Glutamatergic neuron (in vitro differentiated cells): ENCODE measurements at places on chromosomes 3 and 15.

DNA sequence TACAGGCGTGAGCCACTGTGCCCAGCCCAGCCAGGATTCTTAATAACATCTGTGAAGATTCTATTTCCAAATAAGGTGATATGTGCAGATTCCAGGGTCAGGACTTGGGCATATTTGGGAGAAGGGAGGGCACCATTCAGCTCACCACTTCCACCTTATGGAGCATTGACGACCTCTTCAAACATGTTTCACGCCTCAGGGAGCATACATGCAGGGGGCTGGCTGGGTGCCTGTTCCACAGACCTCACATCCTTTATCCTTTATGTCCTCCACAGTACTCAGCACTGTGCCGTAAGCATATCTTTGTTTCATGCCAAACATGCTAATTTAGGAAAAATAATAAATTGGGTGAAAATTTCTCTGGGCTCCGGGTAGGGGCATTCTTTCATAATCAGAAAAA, 229.0 kb downstream of the THSD4 start:
- H3K4me1 ChIP-seq, result no peaks in the 10 kb centered on the region
- DNase-seq, result no peak
- H3K4me3 ChIP-seq, result no peak overlapping the region
- H3K27me3 ChIP-seq, result no peaks in the 10 kb centered on the region
- H3K36me3 ChIP-seq, result no peaks in the 10 kb centered on the region
- no peak overlapping the region for H3K27ac ChIP-seq

DNA sequence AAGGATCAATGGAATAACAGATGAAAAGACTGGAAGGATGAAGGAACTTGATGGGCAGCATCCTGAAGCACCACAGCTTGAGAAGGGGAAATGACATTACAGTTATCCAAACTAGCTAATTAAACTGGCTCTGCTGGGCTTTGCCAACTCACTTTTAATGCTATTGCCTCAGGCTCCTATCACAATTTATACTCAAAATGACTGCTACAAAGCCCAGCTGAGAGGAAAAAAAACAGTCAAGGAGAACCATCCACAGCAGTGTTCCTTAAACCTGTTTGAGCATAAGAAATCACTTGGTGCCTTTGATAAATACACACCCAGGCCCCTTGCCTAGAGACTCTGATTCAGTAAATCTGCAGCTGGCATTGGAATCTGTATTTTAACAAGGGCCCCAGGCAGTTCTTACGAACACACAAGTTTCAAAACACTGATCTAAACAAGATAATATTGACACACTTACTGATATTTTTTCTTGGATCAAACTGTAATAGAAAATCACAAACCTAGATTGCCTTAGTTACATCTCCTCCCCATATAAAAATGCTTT, 85.8 kb downstream of the MB21D2 start:
- no peak for DNase-seq
- H3K27me3 ChIP-seq, result peaks cover 17% of the 10 kb centered on the region
- H3K27ac ChIP-seq, result peak overlapping the region; percentile 98
- H3K36me3 ChIP-seq, result no peaks in the 10 kb centered on the region

DNA sequence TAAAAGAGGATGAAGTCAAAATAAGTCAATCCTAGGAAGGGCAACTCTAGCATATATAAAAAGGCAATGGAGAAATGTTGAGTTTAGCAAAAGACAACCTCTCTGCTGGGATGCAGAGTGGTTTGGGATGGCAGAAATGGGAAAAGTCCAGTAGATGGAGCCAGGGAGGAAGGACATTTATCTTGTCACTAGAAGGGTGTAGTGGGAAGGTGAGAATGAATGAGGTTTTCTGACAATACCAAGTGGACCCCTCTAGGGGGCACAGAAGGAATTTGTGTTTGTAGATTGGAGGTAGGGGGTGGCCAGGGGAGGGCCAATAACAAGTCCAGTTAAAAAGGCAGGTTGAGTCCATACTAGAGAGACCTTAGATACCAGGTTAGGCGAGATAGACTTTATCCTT, 80.0 kb downstream of the THSD4 start:
- peaks cover 10% of the 10 kb centered on the region for H3K36me3 ChIP-seq
- peaks cover 16% of the 10 kb centered on the region for H3K4me1 ChIP-seq
- no peak overlapping the region for H3K27ac ChIP-seq
- peaks cover 6% of the 10 kb centered on the region for H3K27me3 ChIP-seq

GRCh38 chr15:101266787-101267186, 10.5 kb downstream of the SELENOS start:
- no peak for DNase-seq
- peaks cover 9% of the 10 kb centered on the region for H3K27me3 ChIP-seq
- H3K27ac ChIP-seq, result no peak overlapping the region
- no peaks in the 10 kb centered on the region for H3K36me3 ChIP-seq
- no peaks in the 10 kb centered on the region for H3K4me1 ChIP-seq

- H3K36me3 ChIP-seq, result no peaks in the 10 kb centered on the region
- no peak overlapping the region for H3K4me3 ChIP-seq
- H3K27ac ChIP-seq, result no peak overlapping the region
- no peaks in the 10 kb centered on the region for H3K27me3 ChIP-seq
These were observed 692.3 kb downstream of the ZPLD1 start for GRCh38 chr3:103127098-103127630.

GRCh38 chr3:111998636-111999483, at the start of gene TAGLN3:
TSS of gene TAGLN3 (plus strand) at chr3:111998922. CDS start at chr3:111999423, 501 bp downstream.
- H3K4me1 ChIP-seq, result peaks cover 32% of the 10 kb centered on the region
- H3K4me3 ChIP-seq, result peak within 1 kb of the TSS; percentile 92
- peaks cover 12% of the 10 kb centered on the region for H3K36me3 ChIP-seq

- H3K4me1 ChIP-seq, result no peaks in the 10 kb centered on the region
- H3K4me3 ChIP-seq, result no peak overlapping the region
- no peaks in the 10 kb centered on the region for H3K27me3 ChIP-seq
- H3K36me3 ChIP-seq, result peaks cover 7% of the 10 kb centered on the region
These were observed 611.3 kb downstream of the EDEM1 start for GRCh38 chr3:5798809-5799208.

DNA sequence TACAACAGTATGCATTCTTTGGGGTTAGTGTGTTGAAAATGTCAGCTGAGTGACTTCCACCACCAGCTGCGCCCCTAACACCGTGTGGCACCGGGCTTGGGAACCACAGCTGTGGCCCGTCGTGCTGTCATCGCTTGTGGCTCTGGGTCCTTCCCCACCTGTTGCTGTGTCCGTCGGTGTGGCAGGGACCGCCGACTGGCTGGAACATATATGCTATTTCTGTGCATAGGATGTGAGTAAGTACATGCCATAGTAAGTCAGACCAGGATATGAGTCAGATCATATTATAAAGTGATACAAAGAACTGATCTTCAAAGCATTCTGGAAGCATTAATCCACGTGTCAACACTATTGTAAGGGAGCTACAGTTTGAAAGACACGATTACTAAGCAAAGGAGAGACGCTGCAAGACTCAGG, 31.9 kb downstream of the EHD4 start:
- no peak for DNase-seq
- H3K27ac ChIP-seq, result no peak overlapping the region
- H3K27me3 ChIP-seq, result peaks cover 6% of the 10 kb centered on the region
- H3K4me3 ChIP-seq, result no peak overlapping the region

GRCh38 chr3:38620236-38620635, 29.3 kb downstream of the SCN5A start:
- H3K36me3 ChIP-seq, result no peaks in the 10 kb centered on the region
- no peaks in the 10 kb centered on the region for H3K4me1 ChIP-seq
- H3K4me3 ChIP-seq, result no peak overlapping the region
- no peak for DNase-seq
- no peak overlapping the region for H3K27ac ChIP-seq

DNA sequence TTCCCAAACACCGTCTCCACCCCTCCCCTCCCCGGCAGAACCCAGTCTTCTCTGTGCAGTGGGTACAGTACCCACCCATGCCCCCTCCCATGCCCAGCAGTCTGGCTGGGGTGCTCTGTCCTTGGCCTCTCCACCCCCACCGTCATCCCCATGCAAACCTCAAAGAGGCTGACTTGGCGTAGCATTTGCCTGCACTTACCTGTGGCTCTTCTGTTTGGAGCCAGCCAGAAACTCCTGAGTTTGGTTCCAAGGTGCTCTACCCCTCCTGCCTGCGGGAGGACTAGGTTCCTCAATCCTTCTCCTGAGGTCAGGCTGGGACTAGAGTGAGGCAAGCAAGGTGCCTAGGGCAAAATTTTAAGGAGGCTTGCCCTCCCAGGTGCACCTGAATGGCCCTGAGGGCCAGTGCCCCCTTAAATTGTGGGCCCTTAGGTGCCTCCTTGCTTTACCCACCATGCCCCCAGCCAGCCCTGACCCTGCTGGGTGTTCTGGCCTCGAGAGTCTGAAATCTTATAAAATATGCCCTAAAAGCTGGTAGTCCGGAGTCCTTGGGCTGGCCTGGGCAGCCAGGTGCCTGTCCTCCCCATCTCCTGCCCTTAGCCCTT, 47.1 kb upstream of the C15orf39 start:
- no peaks in the 10 kb centered on the region for H3K4me1 ChIP-seq
- no peak for DNase-seq
- peaks cover 18% of the 10 kb centered on the region for H3K36me3 ChIP-seq
- H3K4me3 ChIP-seq, result no peak overlapping the region

- H3K4me1 ChIP-seq, result peaks cover 2% of the 10 kb centered on the region
- DNase-seq, result no peak
- H3K36me3 ChIP-seq, result no peaks in the 10 kb centered on the region
- H3K27me3 ChIP-seq, result peaks cover 2% of the 10 kb centered on the region
These were observed 2.3 kb downstream of the UACA start for GRCh38 chr15:70761046-70761445.

DNA sequence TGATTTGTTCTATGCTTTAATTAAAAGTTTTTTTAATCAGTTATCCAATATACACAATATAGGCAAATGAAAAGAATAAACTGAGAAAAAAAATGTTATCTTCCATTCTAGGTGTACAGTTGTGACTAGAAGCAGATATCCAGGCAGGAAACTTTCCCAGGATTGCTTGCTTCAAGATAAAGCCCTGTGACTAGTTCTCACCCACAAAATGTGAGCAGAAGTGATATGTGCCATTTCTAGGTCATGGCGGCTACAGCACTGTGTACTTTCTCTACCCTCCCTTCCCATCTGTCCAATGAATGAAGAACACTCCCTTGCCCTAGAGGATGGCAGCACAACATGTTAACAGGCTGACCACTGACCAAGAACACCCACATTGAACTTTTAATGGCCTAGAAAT, 110.5 kb upstream of the STT3B start:
- H3K27me3 ChIP-seq, result peaks cover 4% of the 10 kb centered on the region
- peaks cover 13% of the 10 kb centered on the region for H3K36me3 ChIP-seq
- peaks cover 6% of the 10 kb centered on the region for H3K4me1 ChIP-seq
- no peak for DNase-seq

- no peaks in the 10 kb centered on the region for H3K36me3 ChIP-seq
- DNase-seq, result no peak
- H3K27me3 ChIP-seq, result peaks cover 1% of the 10 kb centered on the region
- H3K27ac ChIP-seq, result peak overlapping the region; percentile 88
- H3K4me1 ChIP-seq, result peaks cover 63% of the 10 kb centered on the region
These were observed 93.8 kb upstream of the FGF12 start for GRCh38 chr3:192821161-192821560.

GRCh38 chr15:100763835-100764750, 115.5 kb upstream of the ALDH1A3 start:
- H3K27me3 ChIP-seq, result peaks cover 7% of the 10 kb centered on the region
- H3K27ac ChIP-seq, result no peak overlapping the region
- peaks cover 10% of the 10 kb centered on the region for H3K4me1 ChIP-seq
- H3K4me3 ChIP-seq, result no peak overlapping the region
- no peak for DNase-seq

- no peak overlapping the region for H3K27ac ChIP-seq
- peaks cover 2% of the 10 kb centered on the region for H3K4me1 ChIP-seq
- H3K36me3 ChIP-seq, result no peaks in the 10 kb centered on the region
- no peak for DNase-seq
- no peaks in the 10 kb centered on the region for H3K27me3 ChIP-seq
These were observed 216.1 kb downstream of the MTHFS start for GRCh38 chr15:79680720-79681119.

- peaks cover 29% of the 10 kb centered on the region for H3K4me1 ChIP-seq
- peaks cover 6% of the 10 kb centered on the region for H3K27me3 ChIP-seq
- H3K4me3 ChIP-seq, result no peak overlapping the region
- no peaks in the 10 kb centered on the region for H3K36me3 ChIP-seq
- DNase-seq, result no peak
These were observed 12.1 kb downstream of the GK5 start for GRCh38 chr3:142213298-142213697.

GRCh38 chr3:58464866-58465265, 27.0 kb upstream of the KCTD6 start:
- H3K36me3 ChIP-seq, result no peaks in the 10 kb centered on the region
- peaks cover 2% of the 10 kb centered on the region for H3K4me1 ChIP-seq
- H3K4me3 ChIP-seq, result no peak overlapping the region
- H3K27ac ChIP-seq, result no peak overlapping the region
- DNase-seq, result no peak
- H3K27me3 ChIP-seq, result no peaks in the 10 kb centered on the region

DNA sequence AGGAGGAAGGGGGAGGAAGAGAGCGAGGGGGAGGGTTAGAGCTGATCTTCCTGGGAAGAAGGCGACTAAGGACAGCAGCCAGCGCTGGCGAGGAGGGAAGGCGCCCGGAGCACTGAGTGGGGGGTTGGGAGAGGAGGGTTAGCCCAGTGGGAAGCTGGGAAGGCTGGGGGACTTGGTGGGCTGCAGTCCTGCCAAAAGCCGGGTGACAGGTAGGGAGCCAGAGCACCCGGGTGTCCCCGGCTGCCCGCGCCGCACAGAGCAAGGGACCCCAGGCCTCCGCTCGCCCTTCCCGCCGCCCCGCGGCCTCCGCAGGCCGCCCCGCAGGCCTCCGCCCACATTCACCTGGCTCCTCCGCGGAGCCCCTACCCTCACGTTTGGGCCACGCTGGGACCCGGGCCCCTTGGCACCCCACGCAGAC, 448 bp downstream of the SLC12A8 start:
- H3K27ac ChIP-seq, result no peak overlapping the region
- peaks cover 6% of the 10 kb centered on the region for H3K27me3 ChIP-seq
- peak; percentile 37 for DNase-seq

- H3K27ac ChIP-seq, result no peak overlapping the region
- no peak for DNase-seq
These were observed 321.2 kb upstream of the TLE3 start for GRCh38 chr15:70418943-70419342.

GRCh38 chr3:197355713-197356112, 57.3 kb upstream of the DLG1 start:
- DNase-seq, result no peak
- peaks cover 7% of the 10 kb centered on the region for H3K27me3 ChIP-seq
- H3K36me3 ChIP-seq, result peaks cover 17% of the 10 kb centered on the region

DNA sequence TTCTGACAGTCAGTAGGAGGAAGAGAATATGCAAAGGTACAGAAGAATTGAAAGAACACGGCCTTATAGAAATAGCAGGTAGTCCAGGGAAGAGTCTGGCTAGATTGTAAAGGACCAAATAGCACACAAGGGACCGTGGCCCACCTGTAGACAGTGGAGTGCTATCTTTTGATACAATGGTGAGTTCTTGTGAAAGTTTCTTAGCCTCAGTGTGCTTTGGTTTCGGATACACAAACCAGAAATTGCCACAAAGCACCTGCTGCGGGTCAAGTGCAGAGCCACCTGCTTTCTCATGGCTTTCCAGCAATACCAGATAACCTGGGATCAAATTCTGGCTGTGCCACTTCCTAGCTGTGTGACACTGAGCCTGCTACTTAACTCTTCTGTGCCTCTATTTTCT, 36.6 kb upstream of the TUBGCP5 start:
- no peak overlapping the region for H3K4me3 ChIP-seq
- H3K27me3 ChIP-seq, result no peaks in the 10 kb centered on the region
- no peak overlapping the region for H3K27ac ChIP-seq
- H3K36me3 ChIP-seq, result no peaks in the 10 kb centered on the region
- DNase-seq, result no peak
